ENCODE measurements at places on chromosomes 16 and 17. TPM values are rescaled to one million over a fixed set of nuclear protein-coding genes. Genes with fewer than 3 reads are reported as not detected.

The KRT36 gene
- 0.17 TPM for total RNA-seq

The C16orf96 gene
- 0.43 TPM for total RNA-seq

The RHBDL1 gene
- 2.2 TPM for total RNA-seq

The GNPTG gene
- total RNA-seq = 55.6 TPM

The CDC6 gene
- total RNA-seq = 23.2 TPM

The DDX19B gene
- total RNA-seq = 32.2 TPM

The CES1 gene
- total RNA-seq = 2.1 TPM

The EVI2B gene
- not detected for total RNA-seq

The SLC6A4 gene
- total RNA-seq = 34.7 TPM

The KRT33A gene
- 0.24 TPM for total RNA-seq

The FBXW10 gene
- 0.22 TPM for total RNA-seq

The BAHCC1 gene
- 74.3 TPM for total RNA-seq

The KRT222 gene
- total RNA-seq = 0.34 TPM

The ZG16 gene
- total RNA-seq = 1.5 TPM

The ODF4 gene
- not detected for total RNA-seq

The WSCD1 gene
- 16.1 TPM for total RNA-seq

The AXIN1 gene
- 31.8 TPM for total RNA-seq

The CAVIN1 gene
- total RNA-seq = 49.0 TPM

The SHCBP1 gene
- 5.4 TPM for total RNA-seq

The PITPNM3 gene
- total RNA-seq = 4.3 TPM

The TEKT1 gene
- total RNA-seq = 1.6 TPM

The CD19 gene
- not detected for total RNA-seq

The KRTAP1-5 gene
- not detected for total RNA-seq

The TEKT5 gene
- 0.52 TPM for total RNA-seq

Measured in type B pancreatic cell (in vitro differentiated cells).